ENCODE measurements at places on chromosomes 16 and 17. TPM values are rescaled to one million over a fixed set of nuclear protein-coding genes. Genes with fewer than 3 reads are reported as not detected.
A peak's percentile ranks its signal among the peaks of the same experiment; 100 is the strongest.

- DNase-seq, result no peak
Measured at GRCh38 chr16:86714166-86714565, 135.8 kb downstream of the FOXL1 start.

GRCh38 chr17:1365445-1366039 is 34.5 kb downstream of the YWHAE start:
- DNase-seq, result peak; percentile 54

GRCh38 chr16:11819798-11820197 is 22.7 kb upstream of the ZC3H7A start:
- DNase-seq, result no peak

DNA sequence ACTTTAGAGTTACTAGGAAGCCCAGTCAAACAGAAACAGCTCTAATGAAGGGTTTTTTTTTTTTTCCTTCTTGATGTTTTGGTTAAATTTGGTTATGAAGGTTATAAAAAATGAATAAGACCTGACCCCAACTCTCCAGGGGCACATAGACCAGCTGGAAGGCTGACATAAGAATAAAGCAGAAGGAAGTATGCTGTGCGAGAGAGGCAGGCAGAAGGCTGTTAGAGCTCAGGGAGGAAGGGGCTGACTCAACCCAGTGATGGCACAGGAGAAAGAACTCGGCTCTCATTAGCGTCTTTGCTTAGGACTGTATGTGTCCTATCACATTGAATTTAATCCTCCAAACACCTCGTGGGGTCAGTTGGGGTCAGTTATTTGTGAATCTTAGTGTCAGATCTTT is 474.6 kb downstream of the PMP22 start:
- DNase-seq, result no peak

DNA sequence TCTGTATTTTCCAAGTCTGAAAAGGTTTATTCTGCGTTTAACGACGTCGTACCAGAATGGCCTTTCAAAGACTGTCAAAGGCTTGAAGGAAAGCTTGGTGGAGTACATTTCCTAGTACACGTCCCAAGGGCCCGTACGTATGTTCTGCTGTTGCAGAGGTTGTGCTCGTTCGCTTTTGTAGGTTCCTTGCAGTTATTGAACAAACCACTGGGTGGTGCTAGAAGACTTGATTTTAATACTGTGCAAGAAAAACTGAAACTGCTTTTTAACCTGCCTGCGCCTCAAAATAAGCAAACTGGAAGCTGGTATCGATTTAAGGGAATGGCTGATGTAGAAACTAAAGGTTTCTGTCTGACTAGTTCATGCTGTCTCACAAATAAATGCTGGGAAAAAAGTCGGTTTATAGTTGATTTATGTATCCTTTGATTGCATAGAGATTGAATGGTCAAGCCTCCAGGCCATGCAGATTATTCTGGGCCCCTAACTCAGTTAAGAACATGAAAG is 54.6 kb downstream of the USP10 start:
- peak; percentile 81 for DNase-seq

GRCh38 chr16:22165508-22166285 is 3.4 kb downstream of the SDR42E2 start:
- no peak for DNase-seq

DNA sequence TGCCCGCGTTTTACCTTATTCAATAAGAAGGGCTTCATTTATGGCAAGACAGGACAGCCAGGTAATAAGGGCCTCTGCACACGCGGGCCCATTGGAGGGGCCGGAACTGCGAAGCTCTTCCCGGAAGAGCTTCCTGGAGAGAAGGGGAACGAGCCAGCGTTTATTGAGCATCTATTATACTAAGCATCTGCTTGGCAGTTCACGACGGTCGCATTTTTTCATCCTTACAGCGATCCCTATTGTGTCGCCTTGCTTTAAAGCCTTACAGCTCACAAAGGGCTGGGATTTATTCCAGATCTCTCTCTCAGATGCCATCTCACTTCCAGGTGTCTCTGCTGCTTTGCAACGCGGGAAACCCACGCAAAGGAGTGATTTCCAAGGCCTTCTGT is 546 bp downstream of the ZPBP2 start:
- DNase-seq, result no peak

GRCh38 chr17:49054342-49055092 is 57.3 kb downstream of the IGF2BP1 start:
- DNase-seq, result no peak

Gene GAS2L2
- total RNA-seq, result not detected

- no peak for DNase-seq
Measured at GRCh38 chr17:7114875-7115614, 423 bp upstream of the ASGR2 start.

Gene CCL17
- total RNA-seq, result not detected

GRCh38 chr17:35252651-35253050 is 9.8 kb downstream of the SLFN5 start:
- DNase-seq, result no peak

- DNase-seq, result no peak
Measured at GRCh38 chr17:67044016-67044772, at the start of gene CACNG1. TSS of gene CACNG1 (plus strand) at chr17:67044554. CDS start at chr17:67044661, 107 bp downstream.

GRCh38 chr16:31016018-31016417 is 5.6 kb upstream of the STX1B start:
- DNase-seq, result no peak

GRCh38 chr17:31888124-31888523 is 13.4 kb downstream of the UTP6 start:
- DNase-seq, result no peak

DNA sequence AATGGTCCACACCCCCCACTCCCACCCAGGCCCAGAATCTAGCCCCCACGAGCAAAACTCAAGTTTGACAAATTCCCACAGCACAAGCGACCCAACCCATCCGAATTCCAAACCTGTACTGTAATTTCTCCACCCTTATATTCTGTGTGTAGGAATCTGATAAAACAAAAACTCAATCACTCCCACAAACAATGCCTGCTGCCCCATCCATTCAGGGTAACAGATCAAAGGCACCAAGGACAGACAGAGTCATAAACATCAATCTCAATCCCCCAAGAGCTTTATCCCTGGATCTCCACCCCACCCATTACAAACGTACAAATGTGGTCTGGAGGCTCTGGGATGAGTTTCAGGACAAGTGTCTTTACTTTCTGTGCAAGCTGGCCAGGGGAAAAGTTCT is 157.8 kb downstream of the AXIN2 start:
- DNase-seq, result no peak

DNA sequence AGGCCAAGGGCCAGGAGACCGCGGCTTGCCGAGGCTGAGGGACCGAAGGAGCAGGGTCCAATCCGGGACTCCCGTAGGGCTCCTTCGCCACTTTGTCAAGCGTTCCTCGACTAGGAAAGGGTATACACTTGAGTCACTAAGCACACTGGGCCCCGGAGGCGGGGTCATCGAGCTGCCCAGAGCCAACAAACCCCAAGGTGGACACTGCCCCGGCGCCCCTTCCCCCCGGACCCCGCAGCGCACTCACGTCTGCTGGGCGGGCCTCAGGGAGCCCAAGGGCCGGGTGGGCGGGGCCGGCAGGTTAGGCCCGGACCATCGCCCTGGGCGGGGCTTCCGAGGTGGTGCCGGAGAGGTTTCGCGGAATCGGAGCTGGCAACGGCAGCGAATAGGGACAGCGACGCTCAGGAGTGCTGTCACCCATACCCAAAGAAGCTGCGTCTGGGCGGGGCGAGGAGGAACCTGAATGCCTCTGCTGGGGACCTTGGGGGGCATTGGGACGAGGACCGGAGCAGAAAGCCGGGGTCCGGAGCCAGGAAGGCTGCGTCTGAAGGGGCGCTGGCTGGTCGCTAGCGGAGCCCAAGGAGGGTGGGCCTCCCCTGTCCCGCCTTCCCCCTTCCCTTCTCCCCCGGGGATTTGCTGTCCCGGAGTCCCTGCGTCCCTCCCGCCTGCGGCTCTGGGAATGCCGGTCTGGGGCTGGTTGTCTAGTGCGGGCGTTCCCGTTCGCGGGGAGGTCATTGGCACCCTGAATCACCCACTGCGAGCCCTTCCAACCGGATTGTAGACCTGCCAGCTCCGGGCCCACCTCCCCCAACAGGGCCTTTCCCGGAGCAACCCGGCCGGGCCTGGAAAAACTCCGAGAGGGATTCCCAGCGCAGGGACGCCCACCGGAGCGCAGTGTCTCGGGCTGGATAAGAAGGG is 118.2 kb upstream of the SMURF2 start:
- DNase-seq, result peak; percentile 71

DNA sequence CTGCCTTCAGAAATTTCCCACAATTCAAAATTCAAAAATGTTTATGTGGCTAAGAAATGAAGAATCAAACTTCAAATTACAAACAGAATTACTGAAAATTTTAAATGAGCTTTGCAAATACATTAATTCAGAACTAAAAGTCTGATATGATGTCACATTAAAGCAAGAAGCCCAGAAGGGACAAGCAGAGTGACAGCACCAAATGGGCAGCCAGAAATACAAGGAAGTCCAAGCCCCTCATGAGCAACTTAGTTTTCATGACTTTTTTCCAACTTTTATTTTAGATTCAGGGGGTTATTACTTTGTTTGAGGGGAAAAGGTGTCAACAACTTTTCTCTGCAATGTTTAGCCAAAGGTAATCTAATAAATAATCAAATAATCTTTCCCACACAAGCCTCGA is 21.5 kb downstream of the UBE2G1 start:
- DNase-seq, result no peak

GRCh38 chr17:13182450-13182849 is 164.6 kb upstream of the ELAC2 start:
- no peak for DNase-seq

Gene DHX58
- total RNA-seq, result 24.4 TPM

Gene FNDC8
- not detected for total RNA-seq

DNA sequence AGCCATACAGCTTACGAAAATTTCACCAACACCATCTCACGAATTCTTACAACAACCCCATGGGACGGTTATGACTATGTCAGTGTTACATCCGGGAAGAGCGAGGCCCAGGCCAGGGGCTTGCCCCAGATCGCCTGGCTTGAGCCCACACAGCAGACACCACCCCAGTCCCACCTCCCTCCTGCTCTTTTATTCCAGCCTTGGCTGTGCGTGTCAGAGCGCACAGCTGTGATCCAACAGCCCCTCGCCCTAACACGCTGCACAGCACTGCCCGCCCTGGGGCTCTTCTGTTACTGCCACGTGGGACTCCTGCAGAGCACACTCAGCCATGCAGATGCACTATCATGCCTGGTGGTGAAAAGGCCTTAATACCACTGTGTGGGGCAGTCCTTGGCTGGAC is 127.9 kb downstream of the ENGASE start:
- DNase-seq, result no peak

Gene YPEL3
- total RNA-seq, result 121 TPM

GRCh38 chr16:4115949-4116318 is 308 bp downstream of the ADCY9 start:
- no peak for DNase-seq

Gene HYDIN
- not detected for total RNA-seq

Gene SLFN12L
- 105 TPM for total RNA-seq

DNA sequence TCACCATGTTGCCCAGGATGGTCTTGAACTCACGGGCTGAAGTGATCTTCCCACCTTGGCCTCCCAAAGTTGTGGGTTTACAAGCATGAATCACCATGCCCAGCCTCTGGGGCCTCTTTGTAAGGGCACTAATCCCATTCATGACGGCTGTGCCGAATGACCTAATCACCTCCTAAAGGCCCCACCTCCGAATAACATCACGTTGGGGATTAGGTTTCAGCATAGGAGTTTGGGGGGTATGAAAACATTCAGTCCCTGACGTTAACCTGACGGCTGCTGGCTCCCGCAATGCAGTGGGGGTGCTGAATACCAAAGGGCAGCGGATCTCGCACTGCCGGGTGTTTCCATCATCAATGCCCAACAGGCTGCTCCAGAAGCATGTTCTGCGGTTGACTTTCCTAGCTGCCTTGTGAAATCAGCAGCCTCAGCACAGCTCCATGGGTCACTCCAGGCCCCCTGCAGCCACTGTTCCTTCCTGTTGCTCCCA is 120.8 kb upstream of the SEC14L1 start:
- DNase-seq, result no peak

- no peak for DNase-seq
Measured at GRCh38 chr17:43679911-43680310, 18.2 kb upstream of the MEOX1 start.

- no peak for DNase-seq
Measured at GRCh38 chr16:12152740-12153139, 176.2 kb downstream of the SNX29 start.
